Lung microvascular endothelial cell (primary cell): ENCODE measurements at places on chromosomes 2 and 18.

- DNase-seq: no peak
Observed at GRCh38 chr2:152600697-152601096, 116.6 kb downstream of the PRPF40A start.

DNA sequence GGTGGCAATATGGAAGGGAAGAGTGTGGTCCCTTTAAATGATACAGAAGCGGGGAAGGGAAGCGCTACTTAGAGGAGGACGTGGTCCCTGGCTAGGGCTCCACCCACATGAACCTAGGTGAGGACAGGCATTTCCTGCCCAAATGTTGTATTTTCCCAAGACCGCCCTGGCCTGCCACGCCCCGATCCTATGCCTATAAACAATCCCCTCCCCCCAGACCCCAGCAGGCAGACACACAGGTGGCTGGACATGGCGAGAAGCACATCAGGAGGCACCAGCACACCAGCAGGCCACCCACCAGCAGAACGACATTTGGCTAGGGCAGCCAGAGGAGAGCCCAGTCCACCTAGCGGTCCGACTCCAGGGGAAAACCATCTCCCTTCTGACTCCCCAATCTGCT is 47.2 kb downstream of the METTL8 start:
- peak; percentile 75 for DNase-seq

GRCh38 chr18:57998461-57998860 is 45.6 kb upstream of the NEDD4L start:
- no peak for DNase-seq

GRCh38 chr2:181850936-181851560 is 40.5 kb upstream of the ITPRID2 start:
- DNase-seq: peak; percentile 11

DNA sequence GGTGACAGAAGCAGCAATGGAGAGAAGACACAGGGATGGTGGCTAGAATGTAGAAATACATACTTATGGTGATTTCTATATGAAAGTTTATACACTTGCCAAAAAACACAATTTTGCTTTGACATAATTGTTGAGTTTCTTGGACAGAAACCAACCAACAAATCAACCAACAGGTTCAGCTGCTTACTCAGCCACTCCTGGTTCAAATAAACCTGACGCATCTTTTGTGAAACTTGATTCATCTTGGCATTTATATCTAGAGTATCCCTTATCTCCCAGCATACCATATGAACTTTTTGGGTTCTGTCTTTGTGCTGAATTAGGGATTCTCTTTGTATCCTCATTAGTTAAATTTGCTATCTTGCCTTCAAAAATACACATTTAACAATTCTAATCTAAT is 54.1 kb upstream of the ERBB4 start:
- no peak for DNase-seq

DNA sequence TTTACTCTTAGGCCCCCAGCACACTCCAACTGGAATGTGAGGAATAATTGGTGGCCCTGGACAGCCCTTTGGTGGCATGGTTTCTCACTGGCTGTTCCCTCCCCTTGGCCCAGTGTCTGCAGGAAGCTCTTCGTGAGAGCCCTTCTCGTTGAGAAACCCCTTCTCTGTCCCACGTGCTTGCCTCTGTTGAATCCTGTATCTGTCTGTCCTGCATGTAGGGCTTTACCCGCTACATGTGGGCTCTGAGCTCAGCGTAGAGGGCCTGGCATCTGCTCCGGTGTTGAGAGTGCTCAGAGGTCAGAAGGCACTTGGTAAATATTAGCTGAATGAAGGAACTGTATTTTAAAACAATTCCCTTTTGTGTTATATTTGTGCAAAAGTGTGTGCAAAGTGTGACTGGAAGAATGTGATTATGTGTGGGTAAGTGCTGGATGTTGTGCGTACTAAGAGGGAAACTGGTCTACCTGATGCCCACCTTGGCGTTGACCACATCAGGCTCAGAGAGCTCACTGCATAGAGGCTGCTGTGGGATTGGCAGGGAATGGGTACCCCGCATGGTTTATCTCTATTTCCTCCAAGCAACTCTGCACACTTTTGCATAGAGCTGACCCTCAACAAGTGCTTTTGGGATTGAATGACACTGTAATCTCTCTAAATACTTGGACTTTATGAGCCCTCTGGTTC is 40.0 kb downstream of the RNF144A start:
- no peak for DNase-seq

- no peak for DNase-seq
Observed at GRCh38 chr2:95041060-95041823, 15.7 kb downstream of the MAL start.
